ENCODE measurements at places on chromosomes 5 and 9.

GRCh38 chr5:149550594-149551226, 529 bp downstream of the CSNK1A1 start:
- peak; percentile 8 for DNase-seq

DNA sequence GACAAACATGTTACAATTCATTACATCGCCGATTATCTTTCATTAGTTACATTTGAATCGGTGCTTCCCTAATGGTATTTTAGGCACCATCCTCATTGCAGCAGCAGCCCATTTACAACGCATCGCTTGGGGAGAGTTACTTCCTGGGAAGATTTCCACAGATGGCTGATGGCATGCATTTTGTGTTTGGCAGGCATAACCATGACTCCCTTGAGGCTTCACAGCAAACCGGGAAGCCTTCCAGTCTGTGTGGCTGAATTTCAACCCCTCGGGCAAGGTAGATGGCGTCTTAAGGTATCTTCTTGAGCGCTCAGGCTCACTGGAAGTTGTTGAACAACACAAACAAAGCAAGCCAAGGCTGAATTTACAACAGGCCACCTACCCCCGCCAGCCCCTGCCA, 1.6 kb upstream of the DNAH5 start:
- no peak for DNase-seq

DNA sequence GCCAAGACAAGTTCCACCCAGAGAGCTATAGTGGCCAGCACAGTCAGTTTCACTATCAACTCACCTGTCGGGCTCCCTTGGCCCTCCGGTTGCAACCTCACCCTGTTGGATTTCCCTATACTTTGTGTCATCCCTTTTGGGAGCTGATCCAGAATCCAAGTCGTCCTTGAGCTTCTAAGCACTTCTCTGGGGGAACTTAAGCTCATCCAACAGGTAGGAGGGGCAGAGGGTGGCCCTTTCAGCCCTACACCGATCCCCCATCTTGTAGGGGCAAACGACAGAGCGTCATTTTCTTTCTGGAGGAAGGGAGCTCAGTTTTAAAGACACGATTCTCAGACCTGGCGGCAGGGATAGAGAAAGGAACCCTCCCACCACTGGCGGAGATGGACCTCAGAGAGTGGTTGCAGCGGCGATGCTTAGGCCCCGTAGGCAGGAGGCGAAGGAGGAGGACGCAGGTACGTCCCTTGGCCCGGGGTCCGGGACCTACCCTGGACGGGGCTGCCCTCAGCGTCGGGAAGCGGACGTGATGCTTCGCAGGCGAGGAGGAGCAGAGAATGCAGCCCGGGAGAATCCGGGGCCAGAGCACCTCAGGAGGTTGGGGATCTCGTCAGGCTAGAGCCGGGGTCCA, 519 bp downstream of the ZER1 start:
- DNase-seq = no peak

- no peak for DNase-seq
Measured at GRCh38 chr5:87307796-87308423, 40.2 kb downstream of the RASA1 start.

Measured in stimulated activated CD4-positive, alpha-beta T cell treated with anti-CD3 and anti-CD28 coated beads, Interleukin-1b, Interleukin-23, amount 100 ng/mL, for 48 hours (primary cell).